Amygdala (tissue), 56 donors: ENCODE measurements at places on chromosomes 16 and 17.

DNA sequence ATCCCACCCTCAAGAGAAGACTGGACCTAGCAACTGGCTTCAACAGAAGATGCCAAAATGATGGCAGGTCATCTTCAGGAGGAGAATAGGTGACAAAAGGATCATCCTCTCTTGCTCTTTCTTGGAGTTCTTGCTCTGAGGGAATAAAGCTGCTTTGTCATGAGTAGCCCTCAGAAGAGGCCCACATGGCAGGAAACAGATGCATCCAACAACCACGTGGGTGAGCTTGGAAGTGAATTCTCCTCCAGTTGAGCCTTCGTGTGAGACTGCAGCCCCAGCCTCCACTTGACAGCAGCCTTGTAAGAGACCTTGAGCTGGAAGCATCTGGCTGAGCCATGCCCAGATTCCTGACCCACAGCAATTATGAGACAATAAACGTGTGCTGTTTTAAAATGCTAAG is 87.5 kb downstream of the DYNLRB2 start:
- no peak for DNase-seq

DNA sequence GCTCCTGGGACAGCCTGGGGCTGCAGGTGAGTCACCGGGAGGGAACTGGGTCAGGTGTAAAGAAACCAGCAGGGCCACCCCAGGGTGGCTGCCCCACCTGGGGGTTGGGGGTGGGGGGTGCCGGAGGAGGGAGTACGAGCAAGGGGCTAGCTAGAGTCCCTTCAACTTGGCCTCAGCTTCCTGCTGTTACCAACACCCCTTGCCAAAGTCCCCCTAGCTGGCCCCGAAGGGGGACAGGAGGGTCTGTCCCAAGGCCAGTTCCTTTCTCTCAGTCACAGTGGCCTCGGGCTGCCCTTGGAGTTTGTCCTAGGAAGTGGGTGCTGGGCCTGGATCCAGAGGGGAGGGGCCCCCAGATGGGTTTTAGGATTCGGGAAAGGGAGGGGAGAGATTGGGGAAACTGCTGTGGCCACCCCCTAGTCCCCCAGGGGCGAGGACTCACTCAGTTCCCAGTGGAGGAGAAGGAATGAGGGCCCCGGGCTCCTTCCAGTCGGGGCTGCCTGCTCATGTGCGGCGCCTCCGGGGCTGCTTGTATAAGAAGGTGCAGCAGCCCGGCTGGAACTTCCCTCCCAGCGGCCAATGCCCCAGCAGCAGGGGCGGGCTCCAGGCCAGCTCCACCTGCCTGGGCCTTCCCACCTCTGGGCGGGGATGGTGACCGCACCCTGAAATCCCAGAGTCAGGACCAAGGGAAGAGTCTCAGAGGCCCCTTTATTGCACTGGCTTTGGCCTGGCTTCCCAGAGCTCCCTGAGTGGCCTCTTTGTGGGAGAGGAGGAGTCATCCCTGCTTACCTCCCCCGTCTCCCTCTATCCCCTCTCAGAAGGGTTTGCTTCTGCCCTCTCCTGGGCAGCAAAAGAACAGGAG is 7.3 kb downstream of the ARHGAP27 start:
- no peak for DNase-seq

DNA sequence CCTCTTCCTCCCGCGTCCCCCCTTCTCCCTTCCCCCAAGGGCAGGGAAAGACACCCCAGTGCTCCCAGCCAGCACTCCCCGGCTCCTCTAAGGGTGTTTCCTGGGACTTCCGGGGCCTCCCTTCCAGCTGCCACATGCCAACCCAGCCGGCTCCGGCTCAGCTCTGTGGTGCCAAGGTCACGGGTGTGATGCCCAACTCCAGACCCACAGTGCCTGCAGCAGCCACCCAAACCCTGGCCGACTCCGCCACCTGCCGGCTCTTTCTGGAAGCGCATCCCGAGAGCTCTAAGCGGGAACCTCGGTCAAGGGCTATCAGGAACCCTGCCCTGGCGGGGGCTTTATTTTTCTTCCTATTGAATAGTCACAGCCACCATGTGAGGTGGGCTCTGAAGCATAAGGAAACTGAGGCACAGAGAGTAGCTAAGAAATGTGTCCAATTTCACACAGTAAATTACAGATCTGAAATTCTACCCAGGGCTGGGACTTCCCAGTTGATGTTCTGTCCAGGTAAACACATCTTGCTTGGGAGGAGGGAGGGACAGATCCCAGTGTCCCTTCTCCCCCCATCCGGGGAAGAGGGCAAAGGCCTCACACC is 3.3 kb upstream of the PPP1R1B start:
- DNase-seq, result peak; percentile 75

- DNase-seq, result no peak
Measured at GRCh38 chr16:81333356-81333755, 18.6 kb downstream of the GAN start.

DNA sequence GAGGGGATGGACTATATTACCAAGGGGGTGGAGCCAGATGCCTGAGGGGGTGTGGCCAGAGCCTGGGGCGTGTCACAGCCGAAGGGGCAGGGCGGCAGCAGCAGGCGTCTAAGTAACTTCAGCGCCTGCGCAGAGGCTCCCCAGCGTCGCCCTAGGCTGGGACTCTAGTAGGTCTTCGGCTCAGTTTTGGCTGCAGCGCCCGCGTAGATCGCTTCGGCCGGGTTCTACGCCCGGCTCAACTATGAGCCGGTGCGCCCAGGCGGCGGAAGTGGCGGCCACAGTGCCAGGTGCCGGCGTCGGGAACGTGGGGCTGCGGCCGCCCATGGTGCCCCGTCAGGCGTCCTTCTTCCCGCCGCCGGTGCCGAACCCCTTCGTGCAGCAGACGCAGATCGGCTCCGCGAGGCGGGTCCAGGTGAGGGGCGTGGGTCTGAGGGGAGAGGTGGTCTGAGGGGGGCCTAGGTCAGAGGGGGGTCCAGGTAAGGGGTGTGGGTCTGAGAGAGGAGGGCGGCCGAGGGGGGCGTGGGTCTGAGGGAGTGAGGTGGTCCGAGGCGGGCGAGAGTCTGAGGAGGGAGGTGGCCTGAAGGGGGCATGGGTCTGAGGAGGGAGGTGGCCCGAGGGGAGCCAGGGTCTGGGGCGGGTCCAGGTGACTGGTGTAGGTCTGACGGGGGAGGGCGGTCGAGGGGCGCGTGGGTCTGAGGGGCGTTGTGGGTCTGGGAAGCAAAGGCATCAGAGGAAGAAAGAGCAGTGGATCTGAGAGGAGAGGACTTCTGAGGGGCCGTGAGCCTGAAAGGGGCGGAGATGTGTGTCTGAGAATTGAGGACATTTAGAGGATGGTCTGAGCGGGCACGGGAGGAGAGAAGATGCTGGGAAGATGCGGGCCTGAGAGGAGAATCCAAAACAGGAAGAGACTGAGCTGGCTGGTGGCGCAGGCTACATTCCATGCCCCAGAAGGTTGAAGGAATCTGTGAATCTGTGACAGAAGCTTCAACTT is at the start of gene LPCAT2:
LPCAT2 (plus strand) TSS at position 132 of the 991 bp plus-strand sequence; CDS start at position 242, 110 bp downstream.
- DNase-seq, result no peak

DNA sequence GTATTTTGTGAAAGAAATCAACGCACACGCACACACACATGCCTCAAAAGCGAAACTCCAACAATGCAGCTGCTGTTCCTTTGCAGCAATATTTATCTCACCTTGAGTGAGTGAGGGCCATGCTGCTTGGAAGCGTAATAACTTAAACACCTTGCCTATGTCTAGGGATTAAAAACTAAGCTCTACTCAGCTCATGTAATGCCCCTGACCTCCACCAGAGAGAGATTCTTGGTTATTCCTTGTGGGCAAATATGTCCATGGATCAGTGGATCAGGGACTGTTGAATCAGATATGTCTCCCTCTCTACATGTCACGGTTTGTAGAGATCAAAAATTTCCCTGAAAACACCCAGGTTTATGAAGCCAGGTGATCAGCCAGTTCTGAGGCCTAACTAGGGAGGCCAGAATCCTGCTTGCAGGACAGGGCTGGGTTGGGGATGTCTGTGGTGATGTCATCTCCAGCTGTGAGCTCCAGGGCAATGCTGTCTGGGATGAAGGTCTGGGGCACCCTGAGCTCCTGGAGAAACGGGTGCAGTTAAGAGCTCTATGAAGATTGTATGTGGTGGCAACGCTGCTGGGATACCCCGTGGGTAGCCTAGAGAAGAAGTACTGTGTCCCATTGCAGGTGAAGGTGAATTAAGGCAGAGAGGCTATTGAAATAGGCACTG is 149.4 kb downstream of the KCNJ12 start:
- DNase-seq, result no peak

DNA sequence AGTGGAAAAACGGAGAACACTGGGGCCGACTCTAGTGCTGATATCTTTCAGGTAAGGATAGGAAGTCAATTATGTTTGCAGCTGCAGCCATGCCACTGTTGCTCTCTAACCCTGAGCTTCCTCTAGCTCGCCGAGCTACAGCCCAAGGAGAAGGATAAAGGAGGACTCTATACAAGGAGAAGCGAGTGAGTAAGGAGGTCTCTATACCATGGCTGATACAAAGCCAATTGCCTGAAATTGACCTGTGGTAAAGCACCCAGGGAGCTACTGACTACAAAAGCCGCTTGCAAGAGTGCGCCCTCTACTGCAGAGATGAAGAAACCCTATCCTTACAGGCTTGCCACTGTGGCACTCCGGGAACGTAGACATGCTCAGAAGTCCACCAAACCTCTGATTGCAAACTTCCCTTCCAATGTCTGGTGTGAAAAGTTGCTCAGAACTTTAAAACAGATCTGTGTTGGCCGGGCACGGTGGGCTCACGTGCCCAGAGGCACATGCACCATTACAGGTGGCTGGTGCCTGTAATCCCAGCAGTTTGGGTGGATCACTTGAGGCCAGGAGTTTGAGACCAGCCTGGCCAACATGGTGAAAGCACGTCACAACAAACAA is 10.8 kb upstream of the SLC46A1 start:
- DNase-seq, result peak; percentile 6
